ENCODE measurements at places on chromosomes 16 and 17.

- DNase-seq = peak; percentile 85
Measured at GRCh38 chr17:1629504-1630310, 1.1 kb upstream of the SLC43A2 start.

- no peak for DNase-seq
Measured at GRCh38 chr16:86037999-86038925, 139.3 kb downstream of the IRF8 start.

- DNase-seq = no peak
Measured at GRCh38 chr16:70689035-70689969, 3.4 kb upstream of the MTSS2 start.

- no peak for DNase-seq
Measured at GRCh38 chr16:19033761-19034160, 33.7 kb upstream of the COQ7 start.
